ENCODE measurements at places on chromosomes 5 and 9. TPM values are rescaled to one million over a fixed set of nuclear protein-coding genes. Genes with fewer than 3 reads are reported as not detected.
A peak's percentile ranks its signal among the peaks of the same experiment; 100 is the strongest.

- peak; percentile 27 for DNase-seq
Measured at GRCh38 chr5:169746147-169746694, 109.1 kb downstream of the DOCK2 start.

BNC2 gene
- not detected for total RNA-seq

DNA sequence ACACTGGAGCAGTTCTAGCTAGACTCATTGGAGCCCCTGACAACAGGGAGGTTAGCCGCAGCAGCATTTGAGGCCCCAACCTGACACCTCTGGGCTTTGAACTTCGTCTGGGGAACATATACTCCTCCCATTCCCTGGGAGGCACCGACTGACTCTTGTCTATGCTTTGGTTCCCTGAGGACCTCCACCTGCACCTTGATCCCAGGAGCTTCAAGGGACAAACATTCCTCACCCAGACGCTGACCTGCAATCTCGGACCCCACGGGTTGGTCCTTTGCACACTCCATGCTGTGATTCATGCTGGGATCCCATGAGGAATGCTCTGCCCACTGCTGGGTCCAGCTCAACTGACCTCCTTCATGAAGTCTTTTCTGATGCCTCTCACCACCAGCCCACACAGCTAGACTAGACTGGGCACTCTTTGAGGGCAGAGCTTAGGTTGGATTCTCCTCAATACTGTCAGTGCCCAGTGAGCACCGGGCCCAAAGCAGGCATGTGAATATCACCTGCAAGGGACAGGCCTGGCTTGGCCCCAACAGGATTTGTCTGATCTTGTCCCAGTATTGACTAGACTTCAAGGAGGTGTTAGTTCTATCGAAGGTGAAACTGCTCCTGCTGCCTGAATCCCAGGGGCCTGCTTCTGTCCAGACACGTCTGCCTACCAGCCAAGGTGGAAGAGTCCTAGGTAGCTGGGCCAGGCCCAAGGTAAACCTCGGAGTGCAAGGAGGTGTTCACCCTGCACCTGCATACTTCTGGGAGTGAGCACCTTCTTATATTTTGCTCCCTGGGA is 51.8 kb upstream of the ZBTB43 start:
- no peak for DNase-seq

- no peak for DNase-seq
Measured at GRCh38 chr9:32706004-32706724, 70.7 kb upstream of the TAF1L start.

DNA sequence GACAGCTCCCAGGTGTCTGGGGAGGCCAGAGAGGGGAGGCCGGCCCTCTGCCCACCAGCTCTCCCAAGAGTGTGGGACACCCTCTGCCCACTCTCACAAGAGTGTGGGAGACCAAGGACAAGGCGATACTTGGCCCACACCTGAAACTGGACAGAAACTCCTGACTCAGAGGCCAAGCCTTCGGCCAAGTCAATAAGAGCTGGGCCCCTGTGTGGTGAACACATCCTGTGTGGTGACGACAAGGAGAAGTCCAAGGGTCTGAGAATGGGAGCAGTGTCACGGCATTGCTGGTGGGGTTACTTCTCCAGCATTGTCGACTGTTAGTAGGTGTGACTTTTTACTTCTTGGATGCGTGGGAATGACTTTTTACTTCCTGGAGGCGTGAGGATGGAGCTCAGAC is 14.6 kb upstream of the F2RL1 start:
- no peak for DNase-seq

RLN2 gene
- 3.4 TPM for total RNA-seq

ENC1 gene
- 0.74 TPM for total RNA-seq

- no peak for DNase-seq
Measured at GRCh38 chr5:131194725-131195124, 24.0 kb downstream of the LYRM7 start.

GRCh38 chr5:88719434-88719833 is 163.6 kb downstream of the MEF2C start:
- no peak for DNase-seq

ARID3C gene
- total RNA-seq: 0.37 TPM

GRCh38 chr9:12847561-12847960 is 72.7 kb downstream of the LURAP1L start:
- no peak for DNase-seq

DNA sequence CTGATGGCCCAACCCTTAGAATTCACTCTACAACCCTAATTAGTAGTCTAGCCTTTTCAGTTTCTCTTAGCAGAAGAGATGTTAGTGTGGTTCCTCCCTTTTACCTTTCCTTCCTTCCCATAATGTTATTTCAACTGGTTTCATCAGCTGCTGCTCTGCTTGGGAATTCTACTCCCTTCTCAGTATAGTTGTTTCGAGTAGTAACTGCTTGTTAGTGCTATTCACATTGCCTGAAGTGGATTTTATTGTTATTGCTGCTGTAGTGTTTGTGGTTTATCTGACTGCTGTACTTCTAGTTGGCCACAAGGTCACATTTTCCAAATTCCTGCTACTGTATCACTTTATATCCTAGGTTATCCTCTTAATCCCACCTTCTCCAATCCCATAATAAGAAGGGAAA is 29.7 kb downstream of the SMIM15 start:
- no peak for DNase-seq

RELL2 gene
- 21.1 TPM for total RNA-seq

NR5A1 gene
- total RNA-seq: not detected

MZB1 gene
- 2.0 TPM for total RNA-seq

- DNase-seq: no peak
Measured at GRCh38 chr5:176391999-176392398, 3.4 kb downstream of the HIGD2A start.

GRCh38 chr9:37382161-37382981 is 40.1 kb upstream of the GRHPR start:
- no peak for DNase-seq

- DNase-seq: no peak
Measured at GRCh38 chr5:56325039-56325438, 91.9 kb upstream of the ANKRD55 start.

GRCh38 chr9:38000735-38001134 is 68.3 kb downstream of the SHB start:
- no peak for DNase-seq

Data from activated naive CD4-positive, alpha-beta T cell treated with anti-CD3 and anti-CD28 coated beads for 36 hours (primary cell).